Aortic smooth muscle cell (primary cell): ENCODE measurements at places on chromosomes 5 and 9. TPM values are rescaled to one million over a fixed set of nuclear protein-coding genes. Genes with fewer than 3 reads are reported as not detected.

CBY3 gene
- total RNA-seq: 0.12 TPM in 1 of 2 replicates, not detected in the other

CDKN2B-AS1 gene
- 4.9 and 5.2 TPM in 2 replicates for total RNA-seq

PRELID2 gene
- 28.8 and 44.0 TPM in 2 replicates for total RNA-seq

RASGRF2 gene
- 2.0 and 2.7 TPM in 2 replicates for total RNA-seq

IL33 gene
- total RNA-seq: 180 and 337 TPM in 2 replicates

CCDC183 gene
- total RNA-seq: 0.19 and 0.26 TPM in 2 replicates

CDH6 gene
- total RNA-seq: 44.7 and 76.2 TPM in 2 replicates

KLF4 gene
- 25.3 and 32.1 TPM in 2 replicates for total RNA-seq

WDR38 gene
- total RNA-seq: not detected in 2 replicates

CNOT6 gene
- 9.4 and 11.8 TPM in 2 replicates for total RNA-seq

CER1 gene
- not detected in 2 replicates for total RNA-seq
